ENCODE measurements at places on chromosomes 4 and X.

GRCh38 chrX:435536-436122, 48.9 kb upstream of the PPP2R3B start:
- no peak for DNase-seq

GRCh38 chr4:147310312-147310711, 170.6 kb upstream of the EDNRA start:
- DNase-seq, result no peak

GRCh38 chrX:39516427-39516841, 581.3 kb downstream of the BCOR start:
- DNase-seq, result no peak

GRCh38 chr4:181476508-181476890, 766.7 kb upstream of the TENM3 start:
- DNase-seq, result no peak

DNA sequence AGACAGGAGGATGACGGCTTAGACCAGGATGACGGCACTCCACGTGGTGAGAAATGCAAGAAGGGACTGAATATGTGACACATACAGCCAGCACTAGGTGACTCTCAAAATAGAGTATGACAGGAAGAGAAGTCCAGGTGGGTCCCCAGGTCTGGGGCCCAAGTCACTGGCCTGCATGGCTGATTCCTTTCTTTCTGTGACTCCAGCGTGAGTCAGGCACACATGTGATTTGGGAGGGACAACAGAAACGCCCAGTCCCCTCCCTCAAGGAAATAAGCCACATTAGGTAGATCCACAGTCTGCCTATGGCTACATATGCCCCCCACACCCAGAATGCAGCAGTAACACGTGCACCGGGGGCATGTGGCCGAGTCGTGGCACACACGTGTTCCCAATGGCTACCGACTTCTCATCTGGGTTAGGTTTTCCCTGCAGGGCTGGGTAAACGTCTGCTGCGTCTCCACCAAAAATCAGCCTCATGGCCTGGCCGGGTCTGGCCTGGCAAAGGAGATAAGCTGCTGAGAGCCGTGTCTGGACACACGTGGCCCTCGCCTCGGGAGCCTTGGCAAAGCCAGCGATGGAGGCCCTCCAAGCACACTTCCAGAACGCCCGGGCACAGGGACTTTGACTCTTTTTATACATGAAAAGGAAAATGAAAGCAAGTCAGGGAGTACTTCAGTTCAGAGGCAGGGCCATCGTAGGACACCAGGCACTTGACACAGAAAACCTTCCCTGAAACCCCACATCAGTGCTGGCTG, 19.3 kb downstream of the SEL1L3 start:
- DNase-seq, result no peak

DNA sequence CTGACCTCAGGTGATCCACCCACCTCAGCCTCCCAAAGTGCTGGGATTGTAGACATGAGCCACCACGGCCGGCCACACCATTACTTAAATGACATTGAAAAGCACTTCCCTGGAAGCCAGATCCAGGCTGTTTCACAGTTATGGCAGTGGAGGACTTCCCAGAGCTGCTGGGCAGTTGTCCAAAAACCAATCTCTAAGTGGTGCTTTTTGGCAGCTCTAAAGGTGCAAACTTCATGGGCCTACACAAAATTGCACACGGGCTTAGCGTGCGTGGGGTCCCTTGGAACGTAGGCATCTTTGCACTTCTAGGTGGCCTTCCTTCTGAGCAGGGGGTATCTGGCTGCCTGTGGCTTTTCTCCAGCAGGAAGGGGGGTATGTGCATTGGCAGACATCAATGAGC, 172.3 kb downstream of the SHOX start:
- no peak for DNase-seq

DNA sequence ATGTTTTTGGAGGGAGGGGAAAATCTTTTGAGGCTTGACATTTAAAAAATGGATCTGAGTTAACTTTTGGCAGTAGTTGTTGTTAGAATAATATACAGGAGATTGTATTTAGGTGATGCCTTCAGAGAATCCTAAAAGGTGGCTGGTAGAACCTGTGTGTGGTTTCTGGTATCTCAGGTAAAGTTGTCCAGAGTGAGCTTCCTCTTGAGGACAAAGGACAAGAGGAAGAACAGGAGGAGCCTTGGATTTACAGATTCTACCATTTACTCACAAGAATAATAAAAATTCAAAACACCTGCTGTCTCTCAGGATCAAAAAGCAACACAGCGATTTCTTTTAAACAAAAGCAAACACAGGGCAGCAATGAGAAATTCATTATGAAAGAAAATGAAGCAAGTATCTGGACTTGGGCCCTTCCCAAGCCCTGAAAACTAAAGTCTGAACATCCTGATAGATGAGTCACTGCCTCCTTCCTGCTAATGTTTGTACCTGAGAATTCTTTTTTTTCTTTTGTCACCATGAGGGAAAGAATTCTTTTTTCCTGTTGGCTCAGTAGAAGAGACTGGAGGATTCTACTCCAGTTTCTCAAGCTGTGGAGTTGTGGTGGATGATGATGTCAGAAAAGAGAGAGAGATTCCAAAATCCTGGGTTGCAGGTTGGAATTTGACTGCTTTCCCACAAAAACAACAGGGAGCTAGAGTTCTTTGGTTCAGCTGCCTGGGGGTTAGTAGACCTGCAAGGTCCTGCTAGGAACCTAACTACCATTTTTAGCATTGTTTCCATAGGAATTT, 31.5 kb upstream of the RAPGEF2 start:
- DNase-seq, result no peak

GRCh38 chr4:123485601-123486000, 89.0 kb downstream of the SPRY1 start:
- DNase-seq, result no peak

GRCh38 chr4:41360214-41360920, 103.6 kb downstream of the UCHL1 start:
- DNase-seq, result no peak

- DNase-seq, result no peak
Observed at GRCh38 chrX:20067709-20068561, 48.8 kb downstream of the MAP7D2 start.

DNA sequence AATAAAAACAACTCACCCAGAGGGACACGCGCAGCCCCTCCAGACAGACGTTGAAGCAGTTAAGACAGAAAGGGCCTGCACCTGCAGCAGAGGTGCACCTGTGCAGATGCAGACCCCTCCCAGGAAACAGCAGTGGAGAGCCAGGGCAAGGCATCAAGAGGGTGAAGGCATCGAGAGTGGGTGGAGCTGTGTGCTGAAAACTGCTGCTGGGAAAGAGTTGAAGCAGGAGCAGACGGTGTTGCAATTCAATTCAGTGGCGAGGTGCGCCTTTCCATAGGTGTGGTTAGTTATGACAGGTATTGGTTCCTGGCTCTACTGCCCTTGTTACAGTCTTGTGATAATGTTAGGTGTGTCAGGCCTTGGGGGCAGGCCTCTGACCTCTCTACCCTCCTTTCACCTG, 16.7 kb downstream of the LETM1 start:
- DNase-seq, result no peak

GRCh38 chr4:161314371-161314770, 849.4 kb downstream of the FSTL5 start:
- DNase-seq, result no peak

GRCh38 chrX:39811376-39811775, 286.4 kb downstream of the BCOR start:
- no peak for DNase-seq

DNA sequence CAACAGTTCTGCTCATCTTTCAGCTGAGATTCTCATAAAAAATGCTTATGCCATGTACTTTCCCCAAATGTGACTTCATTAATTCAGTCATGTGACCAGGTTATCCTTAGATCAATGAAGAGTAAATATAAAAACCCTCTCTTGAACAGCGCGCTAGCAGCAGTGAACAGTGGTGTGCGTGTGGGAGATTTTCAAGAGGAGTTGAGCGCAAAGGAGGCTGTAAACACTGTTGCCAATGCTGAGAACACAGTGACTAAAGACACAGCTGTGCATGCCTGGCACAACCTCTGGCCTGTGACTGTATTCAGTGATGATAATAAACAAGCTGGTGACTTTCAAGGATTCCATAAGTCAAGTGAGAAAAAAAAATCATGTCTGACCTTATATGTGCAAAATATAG, 25.1 kb downstream of the MSX1 start:
- DNase-seq, result no peak

DNA sequence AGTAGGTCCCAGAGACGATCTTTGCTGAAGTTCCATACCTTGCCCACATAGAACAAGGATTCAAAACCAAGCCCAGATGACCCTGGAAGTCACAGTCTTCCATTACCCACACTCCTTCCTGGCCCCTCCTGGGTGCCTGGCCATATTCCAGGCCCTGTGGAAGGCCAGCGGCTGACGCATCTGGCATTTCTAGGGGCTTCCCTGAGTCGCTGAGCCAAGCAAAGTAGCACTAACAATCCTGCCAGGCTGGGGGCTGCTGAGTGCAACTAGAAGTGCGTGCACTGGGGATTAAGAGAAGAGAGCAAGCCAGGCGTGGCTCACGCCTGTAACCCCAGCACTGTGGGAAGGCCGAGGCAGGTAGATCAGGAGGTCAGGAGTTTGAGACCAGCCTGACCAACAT, 175.2 kb upstream of the CPEB2 start:
- no peak for DNase-seq

DNA sequence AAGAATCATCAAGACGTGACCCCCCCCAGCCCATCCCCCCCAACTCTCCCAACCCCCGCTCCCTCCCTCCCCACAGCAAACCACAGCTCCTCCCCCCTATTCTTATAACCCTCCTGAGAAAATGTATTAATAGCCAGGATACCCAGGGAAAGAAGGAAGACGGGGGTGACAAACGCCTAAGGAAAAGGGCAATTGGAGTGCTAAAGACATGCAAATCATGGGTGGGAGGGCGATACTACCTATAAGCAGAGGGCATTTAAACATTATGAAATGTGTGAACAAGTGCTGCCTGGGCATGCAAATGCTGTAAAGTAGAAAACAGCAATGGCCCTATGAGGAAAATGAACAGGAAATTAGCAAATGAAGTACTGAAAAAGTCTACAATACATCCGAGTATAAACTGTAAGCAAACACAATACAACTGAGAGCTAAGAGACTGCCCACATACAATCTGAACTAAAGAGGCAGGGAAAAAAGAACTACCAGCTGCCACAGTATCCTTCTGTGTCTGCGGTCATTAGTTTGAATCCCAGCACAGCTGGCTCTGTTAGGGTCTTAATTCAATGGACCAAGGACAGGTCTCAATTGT, 2.4 kb downstream of the CXXC4 start:
- DNase-seq, result no peak

DNA sequence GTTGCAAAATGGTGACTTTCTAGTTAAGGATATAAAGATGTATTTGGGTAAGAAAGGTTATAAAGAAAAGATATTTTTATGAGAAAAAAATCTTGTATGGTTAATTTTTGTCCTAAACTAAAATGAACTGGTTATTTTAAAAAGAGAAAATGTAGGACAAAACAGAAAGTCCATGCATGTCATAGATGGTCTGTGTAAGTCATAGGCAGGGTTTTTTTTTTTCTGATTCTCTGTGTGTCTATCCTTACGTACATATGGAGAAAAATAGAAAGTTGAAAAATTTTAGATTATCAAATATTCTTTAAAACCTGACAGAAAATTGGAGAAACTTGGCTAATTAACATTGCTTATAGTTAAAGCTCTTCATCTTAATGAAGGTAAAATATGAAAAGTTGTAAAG, 493.4 kb downstream of the IQCM start:
- DNase-seq, result no peak

All from SHP77 treated with DMSO at 0.1 percent for 48 hours (cell line).